ENCODE measurements at places on chromosomes 16 and 17. TPM values are rescaled to one million over a fixed set of nuclear protein-coding genes. Genes with fewer than 3 reads are reported as not detected.
A peak's percentile ranks its signal among the peaks of the same experiment; 100 is the strongest.

GRCh38 chr16:56888806-56889205 is 23.8 kb downstream of the SLC12A3 start:
- DNase-seq, result no peak

GRCh38 chr17:16013943-16014407 is 14.4 kb downstream of the TTC19 start:
- DNase-seq, result peak; percentile 73

DNA sequence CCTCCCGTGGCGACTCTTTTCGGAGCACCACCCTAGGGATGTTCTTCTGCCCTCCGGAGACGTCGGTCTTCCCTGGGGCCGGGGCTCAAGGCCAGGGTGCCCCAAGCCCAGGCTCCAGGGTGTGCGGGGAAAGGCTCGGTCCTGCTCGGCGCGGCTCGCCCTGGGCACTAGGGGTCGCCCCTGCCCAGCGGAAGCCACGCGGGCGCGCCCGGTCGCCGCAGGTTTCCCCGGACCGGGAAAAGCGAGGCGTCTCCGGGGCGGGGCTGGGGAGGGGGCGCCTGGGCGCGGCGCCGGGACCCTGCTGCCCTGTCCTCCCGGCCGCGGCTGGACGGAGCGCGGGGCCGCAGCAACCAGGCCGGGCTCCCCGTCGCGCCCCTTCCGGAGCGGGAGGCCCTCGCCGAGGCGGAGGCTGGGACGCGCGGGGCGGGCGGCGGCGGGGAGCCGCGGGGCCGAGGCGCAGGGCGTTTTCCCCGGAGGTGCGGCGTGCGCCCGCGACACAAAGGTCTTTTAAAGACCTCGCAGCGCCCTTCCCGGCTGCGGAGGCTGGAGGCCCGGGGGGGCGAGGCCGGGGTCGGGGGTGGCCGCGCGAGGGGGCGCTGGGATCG is 76.4 kb downstream of the MRC2 start:
- DNase-seq, result peak; percentile 77

The NPIPB13 gene
- 0.95 TPM for total RNA-seq

DNA sequence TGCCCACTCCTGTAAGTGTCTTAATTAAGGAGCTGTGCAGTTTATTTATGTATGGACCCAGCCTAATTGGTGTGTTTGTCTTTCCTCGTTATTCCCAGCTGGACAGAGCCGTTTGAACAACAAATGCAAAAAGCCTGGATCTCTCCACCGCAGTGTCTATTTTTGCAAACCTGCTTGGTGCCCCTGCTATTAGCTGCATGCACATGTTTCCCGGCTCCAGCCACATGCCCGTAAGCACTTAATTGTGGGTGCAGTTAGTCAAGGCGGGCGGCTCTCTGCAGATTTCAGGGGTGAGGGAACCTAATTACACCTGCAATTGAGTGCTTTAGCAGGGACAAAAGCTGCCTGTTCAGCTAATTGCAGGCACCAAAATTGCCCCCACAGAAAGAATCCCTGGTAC is 74.0 kb upstream of the GSE1 start:
- DNase-seq, result no peak

DNA sequence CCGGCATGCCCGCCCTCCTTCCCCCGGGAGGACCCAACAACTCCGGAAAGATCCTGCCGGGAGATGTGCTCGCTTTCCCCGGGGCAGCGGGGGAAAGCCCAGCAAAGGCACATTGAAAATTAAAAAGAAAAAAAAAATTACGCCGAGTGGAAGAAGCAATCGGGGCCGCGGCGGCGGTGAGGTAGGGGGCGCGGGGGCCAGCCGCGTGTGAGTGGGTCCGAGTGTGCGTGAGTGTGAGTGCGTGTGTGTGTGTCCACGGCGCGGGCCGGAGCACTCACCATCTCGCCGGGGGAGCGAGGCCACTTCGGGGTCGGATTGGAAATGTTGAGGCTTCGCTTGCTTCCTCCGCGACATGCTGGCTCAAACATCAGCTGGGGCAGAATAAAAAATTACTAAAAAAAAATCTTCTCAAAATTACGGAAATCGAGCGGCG is at the start of gene SALL1:
Gene SALL1 (minus strand): TSS at position 383 of the 433 bp plus-strand sequence. CDS start 29 bp downstream, at position 354.
- no peak for DNase-seq

The GDPD1 gene
- 13.6 TPM for total RNA-seq

The MLYCD gene
- 3.4 TPM for total RNA-seq

GRCh38 chr16:85168732-85169256 is 56.5 kb upstream of the CIBAR2 start:
- DNase-seq, result peak; percentile 22

GRCh38 chr17:38898291-38898679 is 27.1 kb upstream of the LASP1NB start:
- DNase-seq, result no peak
